ENCODE measurements at places on chromosomes 16 and 17.

DNA sequence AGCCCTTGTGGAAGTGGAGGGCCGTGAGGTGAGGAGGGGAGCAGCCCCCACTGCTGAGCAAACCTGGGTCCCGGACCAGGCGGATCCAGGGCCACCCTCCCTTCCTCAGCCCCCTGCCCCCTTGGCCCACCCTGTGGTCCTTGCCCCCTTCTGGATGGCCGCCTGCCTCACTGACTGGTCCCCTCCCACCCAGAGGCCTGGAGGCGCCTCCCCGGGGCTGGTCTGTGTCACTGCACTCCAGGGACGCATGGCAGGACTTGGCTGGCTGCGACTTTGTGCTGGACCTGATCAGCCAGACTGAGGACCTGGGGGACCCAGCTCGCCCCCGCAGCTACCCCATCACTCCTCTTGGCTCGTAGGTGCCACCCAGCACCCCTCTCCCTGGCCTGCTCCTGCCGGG is 19.2 kb upstream of the SMIM5 start:
- no peak for DNase-seq

- no peak for DNase-seq
Observed at GRCh38 chr16:81933361-81933760, 77.9 kb downstream of the SDR42E1 start.

- no peak for DNase-seq
Observed at GRCh38 chr17:78974635-78975591, 4.8 kb downstream of the LGALS3BP start.

DNA sequence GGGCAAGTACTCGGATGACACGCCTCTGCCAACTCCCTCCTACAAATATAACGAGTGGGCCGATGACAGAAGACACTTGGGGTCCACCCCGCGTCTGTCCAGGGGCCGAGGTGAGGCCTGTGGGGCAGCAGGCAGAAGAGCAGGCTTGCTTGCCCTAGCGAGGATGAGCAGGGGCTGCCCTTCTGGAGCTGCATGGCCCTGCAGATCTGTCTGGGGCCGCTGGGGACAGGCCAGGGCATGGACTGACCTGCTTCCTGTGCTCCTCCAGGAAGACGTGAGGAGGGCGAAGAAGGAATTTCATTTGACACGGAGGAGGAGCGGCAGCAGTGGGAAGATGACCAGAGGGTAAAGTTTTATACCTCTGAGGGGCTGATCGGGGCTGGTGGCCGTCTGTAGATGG is 5.3 kb downstream of the DHX38 start:
- no peak for DNase-seq

- no peak for DNase-seq
Observed at GRCh38 chr17:29909236-29910003, 20.6 kb downstream of the SSH2 start.

DNA sequence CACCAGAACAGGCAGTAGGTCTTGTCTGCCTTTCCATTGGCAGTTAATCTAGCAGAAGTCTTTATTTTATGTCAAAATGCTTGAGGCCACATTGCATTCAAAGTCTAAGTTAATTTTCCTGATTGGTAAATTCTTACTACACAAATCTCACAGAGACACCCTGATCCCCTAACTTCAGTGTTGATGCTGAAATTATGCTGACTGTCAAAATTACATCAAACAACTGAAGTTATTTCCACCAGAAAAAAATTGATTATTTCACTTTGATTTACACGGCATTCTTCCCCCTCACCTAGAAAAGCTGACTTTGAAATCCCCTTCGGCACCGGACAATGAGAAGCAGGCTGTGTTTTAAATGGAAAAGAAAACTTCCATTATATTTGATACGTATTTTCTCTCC is 99.1 kb downstream of the MAF start:
- no peak for DNase-seq

GRCh38 chr16:80788027-80788426 is 16.4 kb downstream of the CDYL2 start:
- DNase-seq = no peak

DNA sequence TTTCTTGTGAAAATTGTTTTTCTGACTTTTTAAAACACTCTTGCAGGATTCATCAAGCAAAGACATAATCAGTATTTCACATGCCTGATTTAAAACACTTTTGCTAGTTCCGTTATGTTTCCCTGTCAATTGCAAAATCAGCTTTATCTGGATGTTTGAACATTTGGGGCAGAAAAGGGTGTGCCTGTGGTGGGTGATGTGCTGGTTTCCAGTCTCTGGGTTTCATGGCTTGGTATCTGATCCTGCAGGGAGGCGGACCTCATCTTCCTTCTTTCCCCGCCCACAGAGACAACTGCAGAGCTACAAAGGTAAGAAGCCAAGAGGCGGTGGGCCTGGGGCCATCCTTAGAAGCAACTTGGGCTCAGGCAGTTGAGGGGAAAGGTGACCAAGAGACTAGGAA is 41.8 kb downstream of the NLRC5 start:
- DNase-seq = no peak

DNA sequence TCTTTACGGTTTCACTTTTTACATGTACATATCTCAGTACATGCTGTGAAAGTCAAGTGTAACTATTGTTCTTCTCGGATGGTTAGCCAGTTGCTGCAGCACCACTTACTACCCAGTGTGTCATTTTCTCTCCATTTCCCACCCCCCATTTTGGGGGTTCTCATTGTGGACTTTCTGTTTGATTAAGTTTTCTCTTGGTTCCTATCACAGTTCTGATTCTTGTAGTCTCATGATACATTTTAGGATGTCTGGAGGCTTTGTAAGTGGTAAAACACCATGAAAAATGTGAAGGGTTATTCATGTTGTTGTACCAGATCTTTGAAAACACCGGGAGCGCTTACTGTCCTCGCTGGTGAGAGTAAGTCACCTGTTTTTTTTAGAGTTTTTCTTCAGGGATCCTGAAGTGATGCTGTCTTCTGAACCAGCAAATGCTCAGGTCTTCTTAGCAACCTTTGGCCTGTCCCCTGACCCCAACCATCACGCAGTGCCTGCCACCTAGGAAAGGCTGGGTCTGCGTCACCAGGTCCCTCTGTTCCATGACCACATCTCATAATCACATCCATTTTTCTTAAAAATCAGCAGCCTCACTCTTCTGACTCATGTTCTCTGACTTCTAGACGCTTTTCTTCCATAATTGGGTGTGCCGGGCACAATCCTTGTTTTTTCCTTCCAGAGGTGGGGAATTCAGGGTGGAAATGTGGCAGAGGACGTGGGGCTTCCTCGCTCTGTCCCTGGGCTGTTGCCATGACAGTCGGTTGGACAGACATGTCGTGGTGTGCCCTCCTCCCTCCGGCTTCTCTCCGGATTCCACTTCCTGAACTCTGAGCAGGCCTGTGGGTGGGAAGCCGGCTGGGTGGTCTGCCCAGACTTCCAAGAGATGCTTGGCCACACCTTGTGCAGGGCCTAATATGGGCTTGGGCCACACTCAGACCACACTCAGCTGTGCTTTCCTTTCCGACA is 102.6 kb downstream of the NTN1 start:
- DNase-seq = no peak

- no peak for DNase-seq
Observed at GRCh38 chr16:88454523-88454947, 1.5 kb downstream of the ZFPM1 start.

- no peak for DNase-seq
Observed at GRCh38 chr17:81958633-81959342, 2.2 kb downstream of the NOTUM start.

GRCh38 chr17:15256689-15257088 is 8.4 kb downstream of the PMP22 start:
- no peak for DNase-seq

DNA sequence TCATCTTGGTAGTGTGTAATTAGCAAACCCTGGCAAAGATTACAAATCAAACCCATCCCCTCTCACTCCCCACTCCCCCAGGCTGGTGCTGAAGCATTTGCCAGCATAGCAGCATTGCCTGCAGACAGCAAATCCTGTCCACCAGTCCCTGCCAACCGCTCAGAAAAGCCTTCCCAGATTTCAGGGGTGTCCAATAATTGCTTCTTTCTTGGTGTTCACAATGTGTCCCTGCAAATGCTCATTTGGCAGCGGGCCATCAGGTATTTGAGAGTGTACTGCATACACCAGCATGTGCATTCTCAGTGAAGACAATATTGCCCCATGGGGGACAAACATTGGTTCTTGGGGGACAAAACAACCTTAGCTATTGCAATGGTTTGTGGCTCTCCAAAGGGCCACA is 28.2 kb downstream of the ORC6 start:
- no peak for DNase-seq

GRCh38 chr17:1096215-1096614 is 83.6 kb downstream of the ABR start:
- no peak for DNase-seq

DNA sequence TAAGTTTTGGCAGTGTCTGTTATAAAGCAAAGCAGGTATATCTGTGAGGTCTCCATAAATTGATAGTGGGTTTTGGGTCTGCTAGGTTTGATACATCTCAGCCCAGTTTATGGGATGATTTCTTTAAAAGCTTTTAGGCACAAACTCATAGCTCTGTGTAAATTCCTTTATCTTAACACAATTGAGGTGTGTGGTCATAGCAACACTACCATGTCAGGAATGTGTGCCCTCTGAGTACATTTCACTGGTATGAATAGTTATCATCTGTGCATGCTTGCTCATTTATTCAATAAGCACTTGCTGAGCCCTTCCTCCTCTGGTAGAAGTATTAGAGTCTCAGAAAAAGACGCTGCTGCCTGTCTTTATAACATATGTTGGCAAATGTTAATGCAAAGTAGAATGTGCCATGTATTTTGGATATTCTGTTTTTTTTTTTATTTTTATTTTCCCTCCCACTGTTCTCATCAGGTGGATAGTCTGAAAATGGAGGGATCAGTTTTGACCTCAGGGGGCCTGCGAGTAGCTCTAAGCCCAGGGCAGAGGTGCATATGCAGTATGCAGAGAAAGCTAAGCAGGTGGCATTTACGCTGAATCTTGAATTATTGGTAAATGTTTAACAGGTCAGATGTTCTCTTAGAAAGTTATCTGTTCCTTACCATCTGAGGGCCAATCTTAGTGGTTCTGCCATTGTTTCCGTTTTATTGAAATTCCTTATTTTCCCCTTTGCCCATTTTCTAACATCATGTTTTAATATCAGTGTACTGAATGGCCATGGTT is 90.7 kb downstream of the WNT3 start:
- no peak for DNase-seq

DNA sequence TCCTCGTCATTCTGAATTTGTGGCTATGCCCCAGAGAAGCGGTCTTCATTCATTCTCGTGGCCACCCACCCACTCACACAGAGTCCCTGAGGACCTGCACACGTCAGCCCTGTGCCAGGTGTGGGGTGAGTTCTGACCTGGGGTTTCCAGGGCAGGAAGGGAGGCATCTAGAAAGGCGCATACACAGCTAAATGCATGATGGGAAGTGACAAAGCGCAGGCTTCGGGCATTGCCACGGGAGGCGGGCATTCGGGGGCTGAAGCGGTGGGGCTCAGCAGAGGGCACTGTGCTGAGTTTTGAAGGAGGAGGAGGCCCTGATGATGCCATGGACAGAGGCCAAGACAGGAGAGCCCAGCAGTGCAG is 10.9 kb downstream of the UBALD2 start:
- DNase-seq = no peak

DNA sequence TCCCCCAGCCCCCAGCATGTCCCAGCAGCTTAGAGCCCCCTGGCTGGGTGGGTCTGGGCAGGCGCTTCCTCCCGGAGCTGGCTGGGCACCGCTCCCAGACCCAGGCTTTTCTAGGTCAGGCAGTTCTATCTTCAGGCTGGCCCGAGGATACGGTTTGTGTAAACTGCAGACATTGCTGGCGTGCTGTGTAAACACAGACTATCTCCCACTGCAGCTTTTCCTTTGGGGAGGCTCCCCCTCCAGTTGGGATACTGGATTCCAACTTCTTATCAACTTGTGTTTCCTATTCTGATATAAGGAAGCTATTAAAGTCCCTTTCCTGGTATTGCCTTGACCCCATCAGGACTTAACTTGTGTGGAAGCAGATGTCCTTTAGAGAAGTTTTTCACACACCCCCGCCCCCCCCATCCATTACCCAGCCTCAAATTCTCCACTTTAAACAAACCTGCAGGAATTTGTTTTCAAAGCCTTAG is 18.3 kb upstream of the GNA13 start:
- no peak for DNase-seq

- DNase-seq = no peak
Observed at GRCh38 chr16:370979-371514, 709 bp upstream of the MRPL28 start.

DNA sequence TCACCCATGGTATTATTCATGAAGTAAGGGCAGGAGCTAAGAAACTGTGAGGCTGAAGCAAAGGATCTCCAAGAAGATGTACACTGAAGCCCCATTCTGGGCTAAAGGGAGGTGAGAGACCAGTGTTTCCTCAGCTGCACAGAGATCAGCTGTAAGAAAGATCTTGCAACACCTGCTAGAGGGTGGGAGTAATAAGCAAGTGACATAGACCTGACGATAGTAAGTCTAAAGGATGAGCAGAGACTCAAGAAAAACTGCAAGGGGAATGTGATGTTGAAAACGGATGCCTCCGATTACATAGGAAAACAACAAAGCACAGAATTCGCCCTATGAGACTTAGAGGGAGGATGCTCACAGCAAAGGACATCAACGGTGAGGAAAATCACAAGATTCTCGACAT is at the start of gene OR4D2:
OR4D2 (plus strand) TSS at position 301 of the 400 bp plus-strand sequence. CDS start 2,674 bp downstream, outside the sequence.
- DNase-seq = no peak

GRCh38 chr17:17107891-17108431 is 65.7 kb downstream of the MPRIP start:
- DNase-seq = no peak

DNA sequence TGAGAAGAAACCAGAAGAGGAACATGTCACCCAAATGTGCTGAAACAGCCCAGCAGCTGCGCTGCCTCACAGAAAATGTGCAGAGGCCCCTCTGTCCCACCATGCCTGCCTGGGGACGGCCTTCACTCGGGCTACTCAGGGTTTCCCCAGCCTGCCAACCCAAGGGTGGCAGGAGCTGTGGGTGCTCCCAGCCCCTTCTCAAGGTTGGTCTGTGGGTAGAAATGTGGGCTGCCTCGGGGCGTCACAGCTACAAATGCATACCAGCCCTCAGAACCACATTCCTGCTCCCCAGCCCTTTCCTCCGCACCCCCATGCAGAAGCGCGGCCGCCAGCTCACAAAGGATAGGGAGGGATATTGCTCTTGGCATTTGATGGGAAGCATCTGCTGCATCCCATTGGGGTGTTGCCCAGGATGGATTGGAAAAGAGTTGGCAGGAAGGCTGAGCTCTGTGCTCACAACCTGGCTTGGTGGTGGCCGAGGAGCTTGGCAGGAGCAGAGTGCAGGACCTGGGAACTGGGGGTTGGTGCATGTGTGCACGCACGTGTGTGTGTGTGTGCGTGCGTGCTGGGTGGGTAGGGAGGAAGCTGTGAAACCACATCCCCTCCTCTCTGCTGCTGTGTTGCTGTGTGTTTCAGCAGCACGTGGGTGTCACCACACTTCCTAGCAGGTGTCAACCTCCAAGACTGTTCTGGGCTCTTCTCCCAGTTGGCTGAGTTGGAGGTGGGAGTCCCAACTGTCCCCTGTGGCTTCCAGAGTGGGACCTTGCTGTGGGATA is 304.4 kb downstream of the SEC14L1 start:
- DNase-seq = peak; percentile 81

- DNase-seq = no peak
Observed at GRCh38 chr17:1078831-1079561, 82.1 kb downstream of the TIMM22 start.

Data from T follicular helper cell (primary cell).